Left cardiac atrium (tissue), 4 donors: ENCODE measurements at places on chromosomes 1 and 21. TPM values are rescaled to one million over a fixed set of nuclear protein-coding genes. Genes with fewer than 3 reads are reported as not detected.

Gene LMX1A
- total RNA-seq: not detected

GRCh38 chr1:22658385-22659163, 5.5 kb downstream of the C1QB start:
- no peak for DNase-seq

GRCh38 chr1:43271186-43272118, 1.7 kb downstream of the TMEM125 start:
- no peak for DNase-seq

DNA sequence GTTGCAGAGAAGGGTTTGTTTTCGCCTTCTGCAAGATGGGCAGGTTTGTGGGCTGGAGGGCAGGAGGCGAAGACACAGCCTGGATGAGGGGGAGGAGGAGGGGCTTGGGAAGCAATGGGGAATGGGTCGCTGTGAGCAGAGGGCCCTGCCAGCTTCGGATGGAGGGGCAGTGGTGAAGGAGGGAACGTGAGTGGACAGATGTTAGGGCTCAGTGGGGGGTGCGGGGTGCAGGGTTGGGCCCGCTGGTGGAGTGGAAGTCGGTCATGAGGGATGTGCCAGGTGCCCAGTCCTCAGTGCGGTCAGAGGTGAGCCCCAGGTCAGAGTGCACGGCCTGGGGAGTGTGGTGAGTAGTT, 55.5 kb upstream of the ABCG1 start:
- no peak for DNase-seq

DNA sequence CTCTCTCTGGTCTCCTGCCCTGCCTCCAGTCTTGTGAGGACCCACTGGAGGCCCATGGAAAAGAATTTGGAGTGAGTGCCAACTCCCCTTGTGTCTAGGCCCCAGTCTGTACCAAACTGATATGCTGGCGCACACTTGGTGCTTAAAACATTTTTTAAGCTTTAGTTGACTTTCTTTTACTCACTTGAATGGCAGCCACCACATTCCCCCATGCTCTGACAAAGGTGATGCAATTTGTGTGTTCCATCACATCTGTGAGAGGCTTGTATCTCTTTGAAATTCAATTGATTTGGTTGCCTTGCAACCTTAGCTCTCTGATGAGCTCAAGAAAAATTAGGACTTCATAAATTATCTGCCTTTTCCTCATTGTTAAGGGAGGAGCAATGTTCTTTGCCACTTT, 30.5 kb upstream of the WDTC1 start:
- no peak for DNase-seq
